Astrocyte of the hippocampus (primary cell): ENCODE measurements at places on chromosomes 16 and 17.

DNA sequence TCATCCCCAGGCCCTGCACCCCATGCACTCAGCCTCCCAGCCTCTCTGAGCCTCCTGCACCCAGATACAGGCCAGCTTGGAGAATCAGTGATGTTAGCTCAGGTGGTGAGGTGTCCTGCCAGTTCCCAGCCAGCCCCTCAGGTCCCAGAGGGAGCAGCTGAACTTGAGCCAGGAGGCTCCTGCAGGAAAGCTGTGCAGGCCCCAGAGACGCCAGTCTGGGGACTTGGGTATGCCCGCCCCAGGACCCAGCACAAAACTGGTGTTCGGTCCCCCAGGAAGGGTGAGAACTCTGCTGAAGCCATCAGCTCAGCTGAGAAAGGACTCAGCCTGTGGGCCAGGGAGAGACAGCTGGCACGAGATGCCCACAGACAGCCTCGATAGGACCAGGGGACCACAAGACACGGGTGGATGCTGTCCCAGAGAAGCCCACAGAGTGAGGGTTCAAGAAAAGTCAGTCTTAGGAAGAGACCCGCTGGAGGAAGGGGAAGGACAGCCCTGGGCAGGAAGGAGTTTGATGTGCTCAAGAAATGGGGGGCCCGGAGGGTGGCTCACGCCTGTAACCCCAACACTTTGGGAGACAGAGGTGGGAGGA, 11.0 kb downstream of the ENDOV start:
- no peak for DNase-seq

- no peak for DNase-seq
Observed at GRCh38 chr17:72656130-72656763, 436.2 kb downstream of the SLC39A11 start.

DNA sequence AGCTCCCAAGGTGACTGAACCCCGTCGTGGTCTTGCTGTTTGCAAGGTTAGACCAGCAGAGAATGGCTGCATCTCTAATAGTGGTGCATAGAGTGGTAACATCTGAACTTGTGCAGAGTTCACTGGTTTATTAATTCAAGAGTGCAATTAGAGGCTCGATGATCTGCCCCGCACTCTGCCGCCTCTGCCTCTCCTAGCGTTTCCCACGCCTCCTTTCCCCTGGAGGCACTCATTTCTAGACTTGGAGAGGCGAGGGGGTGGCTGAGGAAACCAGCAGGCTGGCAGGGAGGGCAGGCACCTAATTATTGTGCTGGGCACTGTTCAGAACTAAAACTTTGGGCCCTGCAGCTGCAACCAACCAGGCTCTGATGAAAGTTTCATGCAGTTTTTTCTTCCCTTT, 363.5 kb upstream of the EEF2KMT start:
- no peak for DNase-seq

GRCh38 chr17:61474235-61474927, 22.2 kb downstream of the TBX4 start:
- DNase-seq: no peak

DNA sequence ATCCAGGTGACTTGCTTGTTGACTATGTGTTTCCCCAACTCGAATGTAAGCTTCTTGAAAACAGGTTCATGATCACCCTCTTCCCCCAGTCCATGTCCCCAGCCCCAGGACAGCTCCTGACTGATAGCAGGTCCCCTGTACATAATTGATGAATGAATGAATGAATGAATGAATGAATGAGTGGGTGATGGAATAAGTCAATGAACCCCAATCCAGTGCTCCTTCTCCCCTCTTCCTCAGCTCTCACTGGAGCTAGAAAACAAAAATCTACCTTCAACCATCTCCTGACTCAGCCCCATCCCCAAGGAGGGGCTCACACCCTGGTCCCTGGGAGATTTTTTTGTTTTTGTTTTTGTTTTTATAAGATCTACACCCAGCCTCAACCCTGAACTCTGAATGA, 16.2 kb upstream of the TVP23A start:
- DNase-seq: no peak

- peak; percentile 79 for DNase-seq
Observed at GRCh38 chr16:67672739-67673662, 6.4 kb downstream of the C16orf86 start.

DNA sequence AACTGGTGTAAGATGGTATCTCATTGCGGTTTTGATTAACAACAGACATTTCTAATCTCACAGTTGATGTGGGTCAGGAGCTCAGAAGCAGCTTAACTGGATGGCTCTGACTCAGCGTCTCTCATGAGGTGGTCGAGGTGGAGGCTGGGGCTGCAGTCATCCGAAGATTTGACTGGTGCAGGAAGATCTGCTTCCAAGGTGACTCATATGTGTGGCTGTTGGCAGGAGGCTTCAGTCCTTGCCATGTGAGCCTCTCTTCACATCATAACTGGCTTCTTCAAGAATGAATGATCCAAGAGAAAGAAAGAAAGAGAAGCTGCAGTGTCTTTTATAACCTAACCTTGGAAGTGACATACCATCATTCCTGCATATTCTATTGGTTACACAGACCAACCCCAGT, 376.1 kb downstream of the SEC14L1 start:
- DNase-seq: peak; percentile 45

DNA sequence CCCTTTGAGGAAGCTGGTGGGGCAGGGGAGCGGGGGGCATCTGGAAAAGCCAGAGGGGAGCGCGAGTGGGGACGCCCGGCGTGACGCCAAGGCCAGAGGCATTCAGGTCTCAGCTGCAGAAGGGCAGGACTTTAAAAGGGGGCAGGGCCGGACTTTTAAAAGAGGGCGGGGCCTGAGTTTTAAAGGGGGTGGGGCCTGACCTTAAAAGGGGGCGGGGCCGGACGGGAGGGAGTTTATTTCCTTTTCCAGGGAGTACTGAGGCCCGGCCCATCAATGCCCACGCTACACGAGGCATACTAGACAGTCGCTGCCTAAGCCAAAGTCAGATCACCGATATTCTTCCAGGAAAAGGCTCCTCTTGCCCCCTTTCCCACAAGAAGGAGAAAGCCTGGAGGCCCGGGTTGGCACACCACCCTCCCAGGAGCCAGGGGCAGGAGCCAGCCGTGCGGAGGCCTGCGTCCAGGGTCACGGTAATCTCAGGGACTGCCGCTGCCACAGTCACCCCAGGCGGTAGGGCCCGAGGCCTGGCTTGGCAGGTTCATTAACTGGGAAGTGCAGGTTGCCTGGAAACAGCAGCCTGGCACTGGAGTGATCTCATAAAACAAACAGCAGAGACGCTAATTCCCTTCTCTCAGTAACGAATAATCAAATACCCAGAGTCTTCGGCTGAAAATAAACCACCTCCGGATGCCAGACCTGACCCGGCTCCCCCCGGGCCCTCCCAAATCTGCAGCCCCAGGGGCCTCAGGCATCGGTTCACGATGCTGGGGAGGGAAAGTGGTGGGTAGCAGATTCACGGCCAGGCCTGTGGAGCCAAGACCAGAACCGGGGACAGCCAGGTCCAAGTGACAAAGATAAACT, 90.7 kb downstream of the TIMM22 start:
- peak; percentile 88 for DNase-seq

- no peak for DNase-seq
Observed at GRCh38 chr17:6041246-6041645, 28.9 kb upstream of the WSCD1 start.

- DNase-seq: no peak
Observed at GRCh38 chr16:5884339-5884738, 786.7 kb upstream of the EEF2KMT start.

DNA sequence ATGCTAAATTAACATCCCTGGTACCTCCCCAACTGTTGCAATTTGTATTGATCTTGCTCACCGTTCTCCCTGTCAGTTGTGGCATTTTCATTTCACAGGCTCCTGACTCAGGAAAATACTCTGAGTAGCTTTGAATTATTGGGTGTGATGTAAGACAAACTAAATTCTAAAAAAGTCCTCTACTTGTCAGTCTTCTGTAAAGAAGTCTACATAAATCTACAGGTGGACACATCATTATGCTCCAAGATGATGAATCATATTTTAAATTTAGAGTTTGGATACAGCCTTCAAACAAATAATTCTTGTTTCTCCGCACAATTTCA, 47.2 kb downstream of the MARCHF10 start:
- no peak for DNase-seq

DNA sequence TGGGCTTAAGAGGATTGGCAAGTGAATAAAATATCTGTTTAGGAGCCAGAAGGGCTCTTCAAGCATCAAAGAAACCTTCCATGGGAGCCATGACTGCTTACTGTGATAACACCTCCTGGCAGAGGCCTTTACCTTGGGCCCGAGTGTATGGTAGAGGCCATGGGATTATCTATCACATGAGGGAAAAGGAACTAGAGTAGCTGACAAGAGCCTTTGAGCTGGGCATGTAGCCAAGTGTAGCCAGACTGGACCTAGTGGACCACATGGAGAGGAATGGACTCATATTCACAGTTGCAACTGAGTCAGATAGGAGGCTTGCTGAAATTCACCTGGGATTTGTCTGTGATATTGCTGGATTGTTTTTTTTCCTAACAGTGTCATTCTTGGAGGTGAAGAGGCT, 276.0 kb upstream of the ZFHX3 start:
- no peak for DNase-seq

- no peak for DNase-seq
Observed at GRCh38 chr16:66263973-66264310, 102.5 kb upstream of the CDH5 start.

DNA sequence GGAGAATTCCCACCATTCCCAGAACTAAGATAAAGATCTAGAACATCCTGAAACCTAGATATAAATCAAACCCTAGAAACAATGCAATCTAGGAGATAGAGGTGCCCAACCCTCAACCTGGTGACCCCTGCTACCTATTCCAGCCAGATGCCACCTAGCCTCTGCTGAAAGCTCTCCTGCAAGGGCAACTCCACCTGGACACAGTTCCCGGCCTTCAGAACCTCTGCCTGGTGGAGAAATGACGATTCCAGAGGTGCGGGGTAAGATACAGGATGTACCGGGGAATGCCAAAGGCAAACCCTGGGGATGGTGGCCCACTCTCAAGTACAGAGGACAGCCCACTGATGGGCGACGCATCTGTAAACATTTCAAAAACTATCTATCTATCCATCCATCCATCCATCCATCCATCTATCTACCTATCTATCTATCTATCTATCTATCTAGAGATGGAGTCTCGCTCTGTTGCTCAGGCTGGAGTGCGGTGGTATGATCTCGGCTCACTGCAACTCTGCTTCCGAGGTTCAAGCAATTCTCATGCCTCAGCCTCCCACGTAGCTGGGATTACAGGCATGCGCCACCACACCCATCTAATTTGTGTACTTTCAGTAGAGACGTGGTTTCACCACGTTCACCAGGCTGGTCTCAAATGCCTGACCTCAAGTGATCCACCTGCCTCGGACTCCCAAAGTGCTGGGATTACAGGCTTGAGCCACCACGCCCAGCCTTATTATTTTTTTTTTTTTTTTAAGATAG, 19.0 kb downstream of the MEAK7 start:
- no peak for DNase-seq

- DNase-seq: no peak
Observed at GRCh38 chr16:11563493-11564040, 23.2 kb downstream of the LITAF start.

DNA sequence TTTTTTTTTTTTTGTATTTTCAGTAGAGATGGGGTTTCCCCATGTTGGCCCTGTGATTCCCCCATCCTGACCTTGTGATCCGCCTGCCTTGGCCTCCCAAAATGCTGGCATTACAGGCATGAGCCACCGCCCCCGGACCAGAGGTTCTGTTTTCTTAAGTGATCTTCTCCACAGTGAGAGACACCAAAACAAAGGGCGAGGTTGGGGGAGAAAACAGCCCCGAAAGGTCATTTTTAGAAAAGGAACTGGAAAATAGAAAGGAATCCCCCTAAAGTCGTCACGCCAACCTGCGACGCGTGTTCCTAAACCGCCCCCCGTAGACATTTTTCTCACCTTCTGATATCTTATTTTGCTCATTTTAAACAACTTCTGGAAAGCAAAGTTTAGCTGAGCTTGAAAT, 6.1 kb upstream of the AXIN2 start:
- DNase-seq: no peak

GRCh38 chr17:42317266-42317845, 29.1 kb downstream of the STAT5A start:
- DNase-seq: no peak

- DNase-seq: peak; percentile 89
Observed at GRCh38 chr17:35046740-35047283, 16.7 kb downstream of the RFFL start.

- no peak for DNase-seq
Observed at GRCh38 chr17:2150806-2151205, 95.9 kb downstream of the HIC1 start.

- no peak for DNase-seq
Observed at GRCh38 chr16:81795193-81795592, 16.1 kb downstream of the PLCG2 start.

GRCh38 chr17:18038149-18038850, 668 bp downstream of the ATPAF2 start:
- no peak for DNase-seq

DNA sequence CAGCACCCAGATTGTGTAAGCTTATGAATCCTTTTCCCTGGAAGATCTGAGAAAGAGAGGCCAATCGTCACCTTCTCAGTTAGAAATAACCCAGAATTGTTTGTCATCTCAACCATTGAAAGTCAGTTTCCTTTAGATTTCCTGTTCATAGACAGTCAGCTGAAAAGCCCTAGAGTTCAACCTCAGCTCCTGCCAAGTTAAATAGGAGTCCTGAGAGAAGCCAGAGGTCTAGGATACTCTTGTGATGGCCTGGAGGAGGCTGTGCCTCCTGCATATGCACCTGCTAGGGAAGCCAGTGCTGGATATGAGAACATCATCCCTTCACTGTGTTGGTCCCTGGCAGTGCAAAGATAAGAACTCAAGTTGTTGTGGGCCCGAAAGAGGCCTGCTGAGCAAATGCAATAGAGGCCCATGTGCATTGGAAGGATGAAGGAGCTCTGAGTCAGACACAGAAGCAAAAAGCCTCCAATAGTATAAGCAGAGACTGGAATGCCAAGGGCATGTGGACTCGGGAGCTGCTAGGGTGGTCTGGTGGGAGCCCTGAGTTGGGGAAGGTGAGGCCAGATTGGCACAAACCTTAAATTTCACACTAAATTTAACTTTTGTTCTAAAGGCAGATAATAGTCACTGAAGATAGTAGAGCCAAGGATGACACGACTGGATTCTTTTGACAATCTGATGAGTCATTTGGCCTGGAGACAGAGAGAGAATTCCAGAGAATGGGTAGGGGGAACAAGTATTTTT, 520.9 kb upstream of the CDH5 start:
- no peak for DNase-seq
